ENCODE measurements at places on chromosomes 2 and 18.
A peak's percentile ranks its signal among the peaks of the same experiment; 100 is the strongest.

DNA sequence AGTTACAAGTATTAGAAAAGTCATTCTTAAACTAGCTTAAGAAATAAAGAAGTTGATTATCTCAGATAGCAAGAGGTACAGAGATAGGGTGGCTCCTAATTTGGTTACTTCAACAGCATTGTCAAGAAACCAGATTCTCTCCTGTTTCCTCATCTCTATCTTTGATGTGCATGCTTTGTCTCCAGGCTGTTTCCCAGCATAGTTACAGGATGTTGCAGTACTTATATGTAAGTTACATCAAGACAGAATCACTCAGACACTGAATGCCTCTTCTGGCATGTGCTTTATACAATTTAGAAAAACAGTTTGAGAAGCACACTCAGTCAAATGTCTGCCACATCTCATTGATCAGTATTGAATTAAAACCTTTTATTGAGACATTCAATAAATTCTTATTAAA, 189.5 kb upstream of the UBE2E3 start:
- DNase-seq, result no peak

- DNase-seq, result no peak
Measured at GRCh38 chr18:75728621-75729020, 301.1 kb upstream of the SMIM21 start.

- peak; percentile 37 for DNase-seq
Measured at GRCh38 chr2:217065695-217066405, 206.0 kb upstream of the TNP1 start.

DNA sequence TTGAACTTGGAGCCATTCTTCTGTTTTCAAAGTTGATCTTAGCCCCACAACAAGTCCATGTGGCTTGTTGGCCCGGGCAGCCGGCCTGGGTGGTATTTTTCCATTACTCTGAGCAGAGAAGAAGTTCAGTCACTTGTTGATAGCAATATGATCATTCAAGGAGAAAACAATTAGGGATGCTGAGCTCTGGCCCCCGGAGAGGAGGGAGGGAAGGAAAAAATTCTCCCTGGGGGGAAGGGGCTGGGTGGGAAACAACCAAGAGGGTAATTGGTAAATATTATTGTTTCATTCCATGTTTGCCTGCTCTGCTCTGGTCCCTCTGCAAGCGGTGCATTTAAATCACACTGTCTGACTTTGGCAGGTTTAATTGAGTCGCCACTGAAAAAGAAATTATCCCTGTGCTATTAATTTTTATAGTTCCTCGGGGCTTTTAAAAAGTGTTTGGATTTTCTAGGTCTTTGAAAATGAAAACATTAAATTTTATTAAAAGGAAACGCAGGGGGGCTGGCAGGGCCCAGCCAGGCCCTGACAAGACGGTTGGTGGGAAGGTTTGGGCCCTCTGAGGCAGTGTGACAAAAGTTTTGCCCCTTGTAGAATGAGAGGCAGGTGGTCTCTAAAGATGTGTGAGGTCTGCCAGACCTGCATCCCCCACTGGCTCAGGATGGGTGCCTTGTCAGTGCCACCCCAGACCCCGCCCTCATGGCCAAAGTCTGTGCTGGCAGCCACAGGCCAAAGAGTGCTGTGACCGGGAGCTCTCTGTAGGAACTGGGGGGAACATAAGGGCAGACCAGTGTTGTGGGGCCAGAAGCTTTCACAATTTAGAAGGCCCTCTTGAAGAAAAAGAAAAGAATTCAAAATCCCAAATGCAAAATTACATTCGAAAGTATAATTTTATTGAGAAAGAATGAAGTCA, 52.5 kb upstream of the SLC14A2 start:
- no peak for DNase-seq

Data from HTR-8/SVneo (cell line).